ENCODE measurements at places on chromosomes 4 and X.
A peak's percentile ranks its signal among the peaks of the same experiment; 100 is the strongest.

DNA sequence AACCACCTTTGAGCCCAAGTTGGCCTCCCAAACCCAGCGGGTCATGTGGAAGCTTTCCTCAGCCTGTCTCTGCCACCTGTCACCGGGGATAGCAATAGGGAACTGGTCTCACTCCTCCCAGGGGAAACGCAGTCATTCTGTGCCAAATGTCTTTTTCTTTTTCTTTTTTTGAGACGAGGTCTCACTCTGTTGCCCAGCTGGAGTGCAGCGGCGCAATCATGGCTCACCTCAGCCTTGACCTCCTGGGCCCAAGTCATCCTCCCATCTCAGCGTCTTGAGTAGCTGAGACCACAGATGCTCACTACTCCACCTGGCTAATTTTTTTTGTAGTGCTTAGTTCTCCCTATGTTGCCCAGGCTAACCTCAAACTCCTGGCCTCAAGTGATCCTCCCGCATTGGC is 40.3 kb downstream of the MED28 start:
- no peak for DNase-seq

GRCh38 chr4:81470456-81471297 is 1.0 kb downstream of the RASGEF1B start:
- DNase-seq: peak; percentile 8

- DNase-seq: no peak
Measured at GRCh38 chrX:17030092-17030491, 83.6 kb downstream of the REPS2 start.

GRCh38 chr4:122968227-122968812 is 45.9 kb upstream of the NUDT6 start:
- no peak for DNase-seq

DNA sequence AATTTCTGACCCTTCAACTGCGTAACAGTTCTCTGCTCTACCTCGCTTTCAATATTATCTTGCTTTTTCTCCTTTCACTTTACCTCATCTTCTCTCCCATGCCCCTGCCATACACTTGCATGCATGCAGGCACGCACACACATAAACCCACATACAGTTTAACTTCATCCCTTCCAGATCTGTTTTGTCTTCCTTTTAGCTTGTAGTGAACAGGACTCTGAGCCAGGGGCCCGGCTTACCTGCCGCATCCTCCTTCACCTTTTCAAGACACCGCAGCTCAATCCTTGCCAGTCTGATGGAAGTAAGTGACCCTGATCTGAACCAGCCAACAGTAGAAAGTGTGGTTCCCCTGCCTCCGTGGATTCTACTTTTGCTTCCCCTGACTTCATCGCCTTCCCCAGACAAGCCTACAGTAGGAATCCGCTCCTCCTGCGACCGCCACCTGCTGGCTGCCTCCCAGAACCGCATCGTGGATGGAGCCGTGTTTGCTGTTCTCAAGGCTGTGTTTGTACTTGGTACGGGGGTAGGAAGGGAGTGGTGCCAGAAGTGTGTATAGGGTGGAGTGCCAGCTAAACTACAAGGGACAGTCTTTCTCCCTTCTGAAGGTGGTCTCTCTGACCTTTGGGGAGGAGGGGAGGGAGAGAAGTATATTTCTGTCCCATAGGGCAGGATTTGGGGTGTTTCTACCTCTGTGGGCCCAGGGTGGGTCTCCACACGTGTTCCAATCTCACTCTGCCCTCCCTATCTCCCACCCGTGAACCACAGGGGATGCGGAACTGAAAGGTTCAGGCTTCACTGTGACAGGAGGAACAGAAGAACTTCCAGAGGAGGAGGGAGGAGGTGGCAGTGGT is 10.7 kb downstream of the MED12 start:
- peak; percentile 61 for DNase-seq

DNA sequence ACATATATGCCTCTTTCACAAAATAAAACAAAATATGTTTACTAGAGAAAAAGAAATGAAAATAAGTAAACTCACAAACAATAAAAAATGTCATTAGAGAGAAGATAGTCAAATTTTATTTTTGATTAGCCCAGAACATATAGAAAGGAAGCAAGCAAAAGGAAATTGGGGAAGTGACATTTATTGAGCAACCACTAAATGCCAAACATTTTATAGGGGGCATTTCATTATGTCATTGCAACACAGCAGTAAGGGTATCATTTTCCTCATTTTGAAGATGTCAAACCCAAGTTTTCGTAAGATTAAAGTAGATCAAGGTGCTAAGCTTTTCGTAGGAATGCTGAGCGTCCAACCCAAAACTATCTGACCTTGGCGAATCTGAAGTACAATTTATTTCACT is 1331.5 kb upstream of the PABPC4L start:
- no peak for DNase-seq

DNA sequence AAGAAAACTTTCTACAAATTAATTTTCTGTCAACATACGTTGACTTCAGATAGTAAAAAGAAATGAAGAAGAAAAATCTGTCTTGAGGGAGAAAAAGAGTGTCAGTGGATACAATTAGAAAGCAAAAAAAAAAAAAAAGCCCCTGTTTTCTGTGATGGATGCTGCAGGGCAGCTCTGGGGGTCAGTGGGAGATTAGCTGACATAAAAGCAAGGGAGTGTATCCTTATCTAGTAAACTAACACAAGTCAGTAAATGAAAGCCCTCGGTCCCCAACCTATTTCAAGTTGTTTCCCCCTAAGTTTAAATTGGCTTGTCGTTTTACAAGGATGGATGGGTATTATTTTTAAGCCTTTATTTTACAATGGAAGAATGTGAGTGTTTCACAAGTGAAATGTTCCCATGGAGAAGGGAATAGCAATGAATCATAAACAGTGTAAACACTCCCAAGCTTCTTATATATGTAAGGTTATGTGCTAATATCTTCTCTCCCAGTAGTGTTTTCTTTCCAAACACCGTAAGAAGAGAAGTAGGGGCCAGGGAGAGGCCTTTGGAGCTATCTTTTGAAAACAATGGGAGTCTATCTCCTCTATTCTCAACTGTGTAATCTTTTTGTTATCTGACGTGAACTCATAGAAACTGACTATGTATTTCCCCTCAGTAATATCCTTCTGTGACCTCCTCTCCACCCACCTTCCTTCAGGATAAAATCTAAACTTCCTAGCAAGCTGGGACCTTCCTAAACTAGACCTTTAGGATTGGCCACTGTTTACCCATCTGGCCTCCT is 347.7 kb downstream of the FBXO8 start:
- DNase-seq: no peak

DNA sequence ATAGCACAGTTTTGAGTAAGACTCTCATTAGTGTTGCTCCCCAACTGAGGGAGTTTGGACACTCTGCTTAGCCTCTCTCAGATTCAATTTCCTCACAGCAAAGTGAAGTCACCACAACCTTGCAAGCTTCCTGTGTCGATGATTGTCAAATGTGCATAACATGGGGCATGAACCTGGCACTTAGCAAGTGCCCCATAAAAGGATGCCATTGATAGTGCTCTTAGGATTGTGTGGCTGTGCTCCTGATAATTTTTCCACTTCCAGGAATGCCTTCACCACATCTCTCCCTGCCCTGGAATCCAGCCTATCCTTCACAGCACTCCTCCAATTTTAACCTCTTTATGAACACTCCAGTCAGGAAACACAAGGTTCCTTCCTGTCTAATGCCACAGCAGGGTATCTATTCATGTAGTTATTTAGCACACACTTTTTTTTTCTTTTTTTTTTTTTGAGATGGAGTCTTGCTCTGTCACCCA is 309.4 kb downstream of the PPP3CA start:
- no peak for DNase-seq

GRCh38 chr4:148215202-148215601 is 227.0 kb downstream of the NR3C2 start:
- no peak for DNase-seq

GRCh38 chr4:123120473-123120872 is 198.1 kb upstream of the NUDT6 start:
- no peak for DNase-seq

DNA sequence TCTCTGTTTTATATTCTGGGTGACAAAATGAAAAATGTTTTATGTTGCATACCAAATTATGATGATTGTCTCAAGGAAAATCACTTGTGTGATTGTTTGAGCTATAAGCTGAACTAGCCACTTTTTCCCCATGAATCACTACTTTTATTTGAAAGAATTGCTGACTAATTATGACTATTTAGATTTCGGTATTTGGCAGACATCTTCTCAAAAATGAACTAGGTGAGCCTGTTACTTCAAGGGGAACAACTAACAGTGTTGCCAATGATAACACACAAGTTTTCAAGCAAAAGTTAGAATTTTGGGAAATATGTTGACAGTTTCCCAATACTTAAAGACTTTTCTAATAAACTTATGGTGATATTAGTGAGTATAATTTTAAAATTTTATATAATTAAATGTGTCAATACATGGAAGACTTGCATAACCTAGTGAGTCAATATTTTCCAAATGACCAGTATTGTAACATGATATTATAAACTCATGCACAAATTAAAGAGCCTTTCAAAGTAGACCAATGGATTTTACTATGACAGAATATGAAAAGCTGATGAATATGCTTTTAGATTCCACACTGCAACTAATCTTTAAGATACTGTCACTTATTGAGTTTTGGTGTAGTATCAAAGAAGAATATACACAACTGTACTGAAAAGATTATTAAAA is 187.7 kb upstream of the GATB start:
- no peak for DNase-seq

DNA sequence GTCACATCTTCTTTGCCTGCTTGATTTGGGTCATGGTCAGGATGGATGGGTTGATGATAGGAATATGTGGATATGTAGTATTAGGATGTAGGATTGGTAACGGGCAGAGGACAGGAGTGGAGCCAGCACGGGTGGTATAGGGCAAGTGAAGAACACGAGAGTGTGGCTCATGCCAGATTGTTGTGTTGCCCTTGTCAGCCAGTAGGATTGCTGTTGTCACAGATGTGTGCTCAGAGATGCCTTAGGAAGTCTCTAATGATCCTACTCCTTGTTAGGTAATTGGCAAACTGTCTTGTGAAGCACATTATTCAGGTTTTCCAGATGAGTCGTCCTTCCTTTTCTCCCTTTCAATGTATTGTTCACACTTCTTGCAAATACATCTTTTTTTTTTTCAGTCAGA is 5.5 kb downstream of the ATP10D start:
- DNase-seq: no peak

DNA sequence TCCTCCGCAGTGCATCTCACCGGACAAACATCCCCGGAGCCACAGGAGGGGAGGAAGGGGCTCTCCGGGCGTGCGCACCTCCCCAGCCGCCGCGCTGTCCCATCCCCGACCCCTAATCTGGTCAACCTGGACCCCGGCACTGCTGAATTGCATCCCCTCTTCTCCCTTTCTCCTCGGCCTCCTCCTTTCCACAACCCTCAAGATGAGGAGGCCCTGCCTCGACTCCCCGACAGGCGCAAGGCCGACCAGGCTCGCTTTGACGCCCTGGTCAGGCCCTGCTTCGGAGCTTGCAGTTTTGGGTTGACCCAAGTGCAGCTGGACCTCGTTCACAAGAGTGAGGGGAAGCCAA is 2.3 kb downstream of the PDGFRA start:
- no peak for DNase-seq

GRCh38 chrX:19739683-19740082 is 147.7 kb downstream of the SH3KBP1 start:
- DNase-seq: peak; percentile 15
